Activated naive CD8-positive, alpha-beta T cell treated with anti-CD3 and anti-CD28 coated beads, Interleukin-2, amount 10 ng/mL, durations not matched to agents 7 days and 5 days (primary cell): ENCODE measurements at places on chromosomes 16 and 17. TPM values are rescaled to one million over a fixed set of nuclear protein-coding genes. Genes with fewer than 3 reads are reported as not detected.
A peak's percentile ranks its signal among the peaks of the same experiment; 100 is the strongest.

DNA sequence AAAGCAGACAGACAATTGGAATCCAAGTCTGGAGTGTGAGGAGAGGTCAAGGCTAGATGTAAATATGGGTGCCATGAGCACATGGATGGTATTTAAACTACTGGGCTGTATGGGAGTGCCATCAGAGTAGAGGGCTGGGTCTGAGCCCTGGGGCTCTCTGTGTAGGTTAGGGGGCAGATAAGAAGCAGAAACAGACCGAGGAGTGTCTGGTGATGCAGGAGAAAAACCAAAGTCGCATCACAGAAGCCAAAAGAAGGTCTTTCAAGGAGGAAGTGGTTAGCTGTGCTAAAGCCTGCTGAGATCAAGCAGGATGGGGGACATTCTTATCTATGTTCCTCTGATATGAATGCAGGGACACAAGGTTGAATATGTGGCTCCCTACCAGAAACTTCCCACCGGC is 1.9 kb downstream of the TSEN54 start:
- no peak for DNase-seq
- peak overlapping the region; percentile 91 for H3K27ac ChIP-seq
- peaks cover 19% of the 10 kb centered on the region for H3K36me3 ChIP-seq
- H3K27me3 ChIP-seq = peaks cover 7% of the 10 kb centered on the region

DNA sequence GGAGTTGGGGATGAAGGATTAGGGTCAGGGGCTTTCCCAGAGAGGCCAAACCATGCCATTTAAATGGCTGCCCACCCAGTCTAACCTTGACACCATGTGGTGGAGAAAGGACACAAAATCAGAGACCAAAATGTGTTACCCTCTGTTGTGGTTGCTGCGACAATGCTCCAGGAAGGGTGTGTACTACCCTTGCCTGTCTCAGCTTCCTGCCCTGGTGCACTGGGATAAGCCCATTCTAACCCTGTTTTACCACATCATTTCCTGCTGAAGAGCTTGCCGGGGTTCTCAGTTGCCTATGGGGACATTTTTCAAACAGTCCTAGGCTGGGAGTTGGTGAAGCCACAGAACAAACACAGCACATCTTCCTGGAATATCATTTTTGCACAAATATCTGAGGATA is 4.9 kb downstream of the OR4D1 start:
- DNase-seq = peak; percentile 42
- H3K27me3 ChIP-seq = peaks cover 8% of the 10 kb centered on the region
- H3K4me3 ChIP-seq = peak overlapping the region; percentile 47
- H3K4me1 ChIP-seq = peaks cover 36% of the 10 kb centered on the region
- peaks cover 4% of the 10 kb centered on the region for H3K36me3 ChIP-seq

The LITAFD gene
- not detected for total RNA-seq

The SLC26A11 gene
- total RNA-seq = 45.4 TPM

The CCL14 gene
- not detected for total RNA-seq

The TP53TG3F gene
- total RNA-seq = not detected

DNA sequence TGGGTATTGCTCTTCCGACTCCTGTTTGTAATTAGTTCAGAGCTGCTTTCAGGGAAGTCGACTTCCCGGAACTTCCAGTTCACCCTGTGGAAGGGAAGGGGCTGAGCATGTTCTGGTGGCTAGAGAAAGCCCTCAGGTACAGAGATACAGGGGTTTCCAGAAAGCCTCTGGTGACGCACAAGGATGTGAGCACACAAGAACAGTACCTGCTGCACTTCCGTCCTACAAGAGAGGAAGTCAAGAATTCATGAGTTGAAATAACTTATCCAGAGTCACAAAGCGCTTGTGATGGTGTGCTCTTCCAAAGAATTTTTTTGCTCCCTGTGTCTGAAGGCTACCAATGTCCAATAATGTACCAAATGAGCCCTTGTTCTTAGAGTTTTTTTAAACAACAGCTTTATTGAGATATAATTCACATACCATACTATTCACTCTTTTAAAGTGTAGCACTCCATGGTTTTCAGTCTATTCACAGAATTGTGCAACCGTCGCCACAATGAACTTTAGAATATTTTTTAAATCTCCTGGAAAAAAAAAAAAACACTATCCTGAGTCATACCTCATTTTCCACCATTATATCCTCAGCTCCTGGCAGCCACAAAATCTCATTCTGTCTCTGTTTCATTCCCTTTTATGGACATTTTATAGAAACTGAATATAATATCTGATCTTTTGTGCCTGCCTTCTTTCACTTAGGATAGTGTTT is 327.6 kb downstream of the CDH13 start:
- no peak overlapping the region for H3K27ac ChIP-seq
- H3K27me3 ChIP-seq = peaks cover 3% of the 10 kb centered on the region
- DNase-seq = no peak
- H3K4me1 ChIP-seq = peaks cover 2% of the 10 kb centered on the region
- H3K36me3 ChIP-seq = no peaks in the 10 kb centered on the region

DNA sequence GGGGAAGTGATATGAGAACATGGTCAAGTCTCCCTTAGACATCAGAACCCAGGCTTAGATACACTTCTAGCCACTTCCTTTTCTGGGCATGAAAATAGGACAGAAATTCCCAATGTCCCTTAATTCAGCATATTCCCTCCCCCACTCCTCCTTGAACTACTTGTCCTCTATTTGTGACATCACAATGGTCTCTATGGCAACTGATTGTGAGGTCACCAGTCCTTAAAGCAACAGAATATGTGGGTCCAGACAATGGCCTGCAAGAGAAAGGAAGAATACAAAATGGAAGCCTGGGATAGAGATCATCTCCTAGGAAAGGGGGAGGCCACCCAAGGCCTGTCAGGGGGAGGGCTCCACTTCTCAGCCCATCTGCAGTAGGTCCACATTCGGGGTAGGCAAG is 6.7 kb upstream of the SEZ6 start:
- peaks cover 30% of the 10 kb centered on the region for H3K27me3 ChIP-seq
- no peak overlapping the region for H3K4me3 ChIP-seq
- no peaks in the 10 kb centered on the region for H3K4me1 ChIP-seq
- DNase-seq = no peak

DNA sequence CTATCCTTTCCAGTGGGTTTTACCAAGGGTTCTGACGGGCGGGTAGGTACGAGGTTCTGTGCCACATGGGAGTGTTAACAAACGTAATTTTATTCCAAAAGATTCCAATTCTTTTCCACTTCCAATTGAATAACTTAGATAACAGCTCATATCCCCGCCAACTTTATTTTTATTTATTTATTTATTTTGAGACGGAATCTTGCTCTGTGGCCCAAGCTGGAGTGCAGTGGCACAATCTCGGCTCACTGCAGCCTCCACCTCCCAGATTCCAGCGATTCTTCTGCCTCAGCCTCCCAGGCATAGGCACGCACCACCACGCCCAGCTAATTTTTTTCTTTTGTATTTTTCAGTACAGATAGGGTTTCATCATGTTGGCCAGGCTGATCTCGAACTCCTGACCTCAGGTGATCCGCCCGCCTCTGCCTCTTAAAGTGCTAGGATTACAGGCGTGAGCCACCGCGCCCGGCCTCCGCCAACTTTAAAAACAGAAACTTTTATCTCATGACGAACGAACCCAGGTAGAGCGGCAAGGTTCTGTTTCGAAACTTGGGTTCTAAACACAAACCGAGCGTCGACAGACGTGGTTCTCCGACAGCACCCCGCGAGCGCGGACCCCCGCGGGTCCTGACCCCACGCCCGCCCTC is 613 bp downstream of the ECI1 start:
- peak overlapping the region; percentile 96 for H3K4me3 ChIP-seq
- peaks cover 6% of the 10 kb centered on the region for H3K36me3 ChIP-seq
- H3K4me1 ChIP-seq = peaks cover 4% of the 10 kb centered on the region
- no peaks in the 10 kb centered on the region for H3K27me3 ChIP-seq
- H3K27ac ChIP-seq = peak overlapping the region; percentile 95
- DNase-seq = no peak

The MARCHF10 gene
- total RNA-seq = 0.08 TPM

DNA sequence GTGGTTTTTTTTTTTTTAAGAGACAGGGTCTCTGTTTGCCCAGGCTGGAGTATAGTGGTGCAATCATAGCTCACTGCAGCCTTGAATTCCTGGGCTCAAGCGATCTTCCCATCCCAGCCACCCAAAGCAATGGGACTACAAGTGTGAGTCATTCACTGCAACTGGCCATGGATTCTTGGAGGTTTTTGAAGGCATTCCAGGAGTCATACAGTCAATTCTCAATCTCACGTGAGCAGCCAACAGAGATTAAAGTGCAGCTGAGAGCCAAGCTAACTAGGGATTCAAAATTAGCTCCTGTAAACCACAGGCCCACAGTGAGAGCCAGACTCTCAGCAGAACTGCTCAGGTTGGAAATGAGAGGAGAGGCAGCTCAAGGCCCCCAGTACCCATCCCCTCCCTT is 30.2 kb downstream of the XPO6 start:
- H3K27me3 ChIP-seq = no peaks in the 10 kb centered on the region
- H3K4me3 ChIP-seq = peak overlapping the region; percentile 75

- peaks cover 24% of the 10 kb centered on the region for H3K4me1 ChIP-seq
- peak overlapping the region; percentile 77 for H3K27ac ChIP-seq
- peaks cover 2% of the 10 kb centered on the region for H3K36me3 ChIP-seq
- no peak for DNase-seq
- H3K4me3 ChIP-seq = peak overlapping the region; percentile 36
Observed at GRCh38 chr17:68383443-68384321, 73.6 kb downstream of the WIPI1 start.

GRCh38 chr16:76108460-76108859 is 168.7 kb upstream of the CNTNAP4 start:
- H3K36me3 ChIP-seq = no peaks in the 10 kb centered on the region
- H3K4me3 ChIP-seq = no peak overlapping the region
- H3K27ac ChIP-seq = no peak overlapping the region
- no peak for DNase-seq
- H3K4me1 ChIP-seq = no peaks in the 10 kb centered on the region

DNA sequence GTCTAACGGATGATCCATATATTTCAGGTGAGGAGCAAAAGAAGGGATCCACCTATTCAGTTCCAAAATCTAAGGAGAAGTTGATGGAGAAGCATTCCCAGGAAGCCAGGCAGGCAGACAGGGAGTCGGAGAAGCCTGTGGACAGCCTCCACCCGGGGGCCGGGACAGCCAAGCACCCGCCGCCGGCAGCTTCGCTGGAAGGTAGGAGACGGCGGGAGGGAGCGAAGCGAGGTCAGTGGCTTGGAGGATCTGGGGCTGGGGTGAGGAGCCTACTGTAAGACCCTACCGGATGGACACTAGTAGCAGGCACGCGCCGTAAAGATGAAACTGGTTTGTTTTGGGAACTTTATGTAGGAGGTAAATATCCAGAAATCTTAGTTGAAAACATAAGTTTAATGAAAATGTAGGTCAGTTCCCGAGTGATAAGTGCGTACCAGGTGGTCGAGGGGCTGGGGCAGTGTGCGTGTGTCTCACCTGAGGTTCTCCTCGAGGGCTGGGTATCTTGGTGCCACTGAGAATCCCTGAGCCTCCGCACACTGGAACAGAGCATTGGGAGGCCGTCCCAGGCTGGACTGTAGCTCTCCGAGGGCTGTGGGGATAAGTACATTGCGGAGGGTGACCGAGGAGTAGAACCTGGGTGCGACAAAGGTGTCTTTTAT is 714 bp downstream of the SPATA33 start:
- peak overlapping the region; percentile 87 for H3K4me3 ChIP-seq
- peak overlapping the region; percentile 77 for H3K27ac ChIP-seq
- peaks cover 31% of the 10 kb centered on the region for H3K4me1 ChIP-seq
- peaks cover 31% of the 10 kb centered on the region for H3K36me3 ChIP-seq

DNA sequence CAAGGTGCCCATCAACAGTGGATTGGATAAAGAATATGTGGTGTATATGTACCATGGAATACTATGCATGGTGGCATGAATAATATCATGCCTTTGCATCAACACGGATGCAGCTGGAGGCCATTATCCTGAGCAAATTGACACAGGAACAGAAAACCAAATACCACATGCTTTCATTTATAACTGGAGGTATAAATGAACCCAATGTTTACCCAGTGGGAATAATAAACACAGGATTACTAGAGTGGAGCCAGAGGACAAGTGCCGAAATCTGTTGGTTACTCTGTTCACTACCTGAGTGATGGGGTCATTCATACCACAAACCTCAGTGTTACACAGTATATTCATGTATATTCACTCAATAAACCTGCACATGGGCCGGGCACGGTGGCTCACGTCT is 125.2 kb downstream of the CDH11 start:
- DNase-seq = no peak
- H3K27me3 ChIP-seq = no peaks in the 10 kb centered on the region
- H3K27ac ChIP-seq = no peak overlapping the region
- no peaks in the 10 kb centered on the region for H3K36me3 ChIP-seq
- no peaks in the 10 kb centered on the region for H3K4me1 ChIP-seq

DNA sequence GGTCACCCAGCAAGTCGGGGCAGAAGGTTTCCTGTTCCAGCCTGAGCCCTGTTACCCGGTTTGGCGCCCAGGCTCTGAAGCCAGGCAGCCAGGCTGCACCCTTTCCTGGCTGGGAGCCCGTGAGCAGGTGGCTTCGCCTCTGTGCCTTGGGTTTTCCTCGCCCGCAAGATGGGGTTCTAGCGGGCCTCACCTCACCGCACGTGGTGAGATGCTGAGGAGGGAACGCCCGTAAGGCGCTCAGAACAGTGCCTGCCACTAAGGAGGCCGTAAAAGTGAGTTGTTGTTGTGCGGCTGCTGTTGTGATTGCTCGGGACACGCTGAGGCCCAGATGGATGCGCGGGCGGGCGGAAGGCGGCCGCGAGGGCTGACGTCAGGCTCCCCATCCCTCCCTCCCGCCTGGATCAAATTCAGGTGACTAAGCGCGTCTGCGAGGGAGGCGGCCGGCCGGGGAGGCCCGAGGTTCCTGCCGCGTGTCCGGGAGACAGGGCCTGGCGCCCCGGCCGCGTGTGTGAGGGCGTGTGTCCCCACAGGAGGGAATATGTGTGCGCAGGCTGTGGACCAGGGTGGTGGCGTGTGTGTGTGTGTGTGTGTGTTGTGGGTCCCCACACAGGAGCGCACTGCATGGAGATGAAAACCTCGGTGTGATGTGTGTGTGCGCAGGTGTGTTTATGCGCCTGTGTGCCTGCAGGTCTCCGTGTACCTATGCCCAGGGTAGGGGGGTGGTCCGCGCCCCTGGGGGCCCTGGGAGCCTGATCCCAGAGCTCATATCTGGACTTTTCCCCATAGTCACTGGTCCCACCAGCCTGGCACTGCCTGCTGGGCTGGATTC is 4.3 kb downstream of the CAMKK1 start:
- peaks cover 32% of the 10 kb centered on the region for H3K4me1 ChIP-seq
- no peak overlapping the region for H3K4me3 ChIP-seq
- H3K27ac ChIP-seq = no peak overlapping the region
- H3K27me3 ChIP-seq = peaks cover 2% of the 10 kb centered on the region
- DNase-seq = no peak

The CPHXL2 gene
- total RNA-seq = not detected

- no peak overlapping the region for H3K27ac ChIP-seq
- DNase-seq = no peak
- H3K4me1 ChIP-seq = peaks cover 2% of the 10 kb centered on the region
- peaks cover 4% of the 10 kb centered on the region for H3K36me3 ChIP-seq
- no peak overlapping the region for H3K4me3 ChIP-seq
Observed at GRCh38 chr17:57544401-57544800, 200.7 kb downstream of the CCDC182 start.

- H3K4me1 ChIP-seq = peaks cover 10% of the 10 kb centered on the region
- no peaks in the 10 kb centered on the region for H3K36me3 ChIP-seq
- H3K27me3 ChIP-seq = peaks cover 22% of the 10 kb centered on the region
- no peak overlapping the region for H3K4me3 ChIP-seq
- no peak overlapping the region for H3K27ac ChIP-seq
- no peak for DNase-seq
Observed at GRCh38 chr16:87438611-87438985, 46.5 kb downstream of the MAP1LC3B start.

GRCh38 chr16:76985392-76986045 is 205.5 kb upstream of the MON1B start:
- no peaks in the 10 kb centered on the region for H3K27me3 ChIP-seq
- no peak overlapping the region for H3K27ac ChIP-seq
- no peak overlapping the region for H3K4me3 ChIP-seq
- DNase-seq = no peak
- H3K36me3 ChIP-seq = no peaks in the 10 kb centered on the region

The CLDN9 gene
- not detected for total RNA-seq
